ENCODE measurements at places on chromosomes 2 and 18. TPM values are rescaled to one million over a fixed set of nuclear protein-coding genes. Genes with fewer than 3 reads are reported as not detected.

Gene PUS10
- total RNA-seq, result 16.5 TPM

Gene C2orf66
- total RNA-seq, result 0.40 TPM

Gene CCDC141
- total RNA-seq, result 0.13 TPM

Gene CYTIP
- total RNA-seq, result 0.13 TPM

Gene MYOM1
- total RNA-seq, result under 0.01 TPM

Gene ATL2
- total RNA-seq, result 125 TPM

Gene CD207
- not detected for total RNA-seq

Gene ANKRD30BL
- not detected for total RNA-seq

Gene FAM124B
- 125 TPM for total RNA-seq

Gene UGT1A1
- total RNA-seq, result not detected

Gene CABYR
- total RNA-seq, result 5.5 TPM

Gene NPPC
- total RNA-seq, result not detected

Gene ACKR3
- 14.8 TPM for total RNA-seq

Gene SEPTIN10
- total RNA-seq, result 156 TPM

Gene ALKAL2
- total RNA-seq, result not detected

Gene STEAP3
- total RNA-seq, result 27.9 TPM

Gene NTSR2
- total RNA-seq, result not detected

Gene GPR39
- not detected for total RNA-seq

Gene GKN2
- total RNA-seq, result not detected

Gene AP1S3
- total RNA-seq, result 3.7 TPM

Gene RNF138
- total RNA-seq, result 42.8 TPM

Gene GPR148
- not detected for total RNA-seq

Gene ACVR2A
- total RNA-seq, result 18.8 TPM
